OCI-M1 (cell line): ENCODE measurements at places on chromosomes 12 and 14.

DNA sequence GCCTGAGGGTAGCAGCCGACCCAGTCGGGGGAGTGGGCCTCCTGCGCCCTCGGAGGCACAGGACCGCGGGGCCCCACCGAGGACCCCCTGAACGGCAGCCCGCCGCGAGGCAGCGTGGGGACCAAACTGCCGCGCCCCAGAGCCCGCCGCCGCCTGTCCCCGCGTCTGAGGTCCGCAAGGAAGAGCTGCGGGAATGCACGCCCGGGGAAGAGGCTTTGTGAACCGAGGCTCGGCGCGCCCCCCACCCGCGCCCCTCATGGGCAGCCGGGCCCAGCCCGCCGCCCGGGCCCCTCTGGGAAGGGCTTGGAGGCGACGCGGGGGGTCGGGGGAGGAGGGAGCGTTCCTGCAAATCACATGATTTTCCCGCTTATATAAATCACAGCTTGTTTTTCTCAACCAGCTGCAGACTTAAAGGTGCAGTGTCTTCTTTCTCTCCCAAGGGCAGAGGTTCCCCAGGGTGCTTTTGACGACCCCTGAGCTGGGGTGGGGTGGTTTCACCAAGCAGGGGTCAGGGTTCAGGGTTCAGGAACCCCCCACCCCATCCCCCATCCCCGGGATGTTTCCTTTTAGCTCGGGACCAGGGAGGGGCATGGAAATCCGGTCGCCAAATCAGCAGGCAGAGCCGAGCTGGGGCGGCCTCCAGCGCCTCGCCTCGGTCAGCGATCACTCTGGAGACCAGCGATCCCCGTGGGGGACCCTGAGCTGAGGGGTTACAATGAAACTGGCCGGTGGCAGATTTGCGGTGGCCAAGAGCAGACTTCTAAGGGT is 44.7 kb upstream of the ATP23 start:
- DNase-seq, result no peak

- no peak for DNase-seq
Measured at GRCh38 chr12:23655112-23655511, 294.4 kb downstream of the SOX5 start.

GRCh38 chr12:87405918-87406317 is 623.3 kb downstream of the C12orf50 start:
- no peak for DNase-seq

GRCh38 chr14:63039866-63040265 is 5.4 kb downstream of the KCNH5 start:
- DNase-seq, result peak; percentile 10

GRCh38 chr14:23365732-23366425 is 907 bp upstream of the EFS start:
- DNase-seq, result no peak

DNA sequence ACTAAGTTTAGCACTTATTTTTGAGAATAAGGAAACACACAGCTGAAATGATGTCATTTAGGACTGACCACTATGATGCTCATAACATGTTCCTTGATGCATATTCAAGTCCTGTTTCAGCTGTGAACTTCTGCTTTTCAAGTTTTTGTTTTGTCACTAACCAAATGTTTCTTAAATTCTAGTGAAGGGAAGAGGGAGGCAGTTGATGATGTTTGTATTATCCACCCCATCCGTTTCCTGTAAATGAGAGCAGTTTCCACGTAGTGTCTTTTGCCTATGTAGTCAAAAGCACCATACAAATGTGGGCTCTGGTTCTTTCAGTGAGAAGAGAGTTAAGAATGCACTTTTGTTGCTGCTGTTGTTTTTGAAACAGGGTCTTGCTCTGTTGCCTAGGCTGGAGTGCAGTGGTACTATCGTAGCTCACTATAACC is 491.8 kb downstream of the PCNX1 start:
- DNase-seq, result peak; percentile 34

GRCh38 chr12:101616027-101616494 is 21.3 kb downstream of the MYBPC1 start:
- peak; percentile 79 for DNase-seq

- peak; percentile 67 for DNase-seq
Measured at GRCh38 chr14:104094709-104095425, 9.4 kb downstream of the ASPG start.

DNA sequence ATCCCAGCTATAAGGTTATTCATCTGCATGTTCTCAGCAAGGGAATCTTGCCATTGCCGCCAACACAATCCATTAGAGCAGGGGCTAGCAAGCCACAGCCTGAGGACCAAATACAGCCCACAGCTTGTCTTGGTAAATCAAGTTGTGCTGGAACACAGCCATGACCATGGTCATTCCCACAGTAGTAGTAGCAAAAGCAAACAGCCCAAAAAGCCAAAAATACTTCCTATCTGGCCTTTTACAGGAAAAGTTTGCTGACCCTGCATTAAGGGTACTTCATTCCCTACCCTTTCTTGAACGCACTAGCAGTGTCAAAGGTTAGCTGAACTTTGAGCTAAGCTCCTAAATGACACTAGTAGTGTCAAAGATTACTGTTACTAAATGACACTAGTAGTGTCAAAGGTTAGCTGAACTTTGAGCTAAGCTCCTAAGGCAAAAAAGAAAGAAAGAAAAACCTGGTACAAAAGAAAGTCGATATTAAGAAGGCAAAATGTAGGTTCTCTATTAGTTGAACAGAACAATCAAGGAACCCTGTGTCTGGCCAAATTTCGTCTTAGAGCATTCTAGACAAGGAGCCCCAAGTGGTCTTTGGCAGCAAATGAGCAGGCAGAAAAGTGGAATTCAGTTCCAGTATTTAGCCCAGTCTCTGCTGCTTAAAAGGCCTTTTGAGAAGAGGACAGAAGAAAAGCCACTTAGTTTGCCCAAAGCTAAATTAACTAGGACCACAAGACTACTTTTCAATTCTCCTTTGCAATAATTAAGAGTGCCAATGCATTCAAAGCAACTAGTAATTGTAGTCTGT is 67.7 kb downstream of the NT5DC3 start:
- no peak for DNase-seq

DNA sequence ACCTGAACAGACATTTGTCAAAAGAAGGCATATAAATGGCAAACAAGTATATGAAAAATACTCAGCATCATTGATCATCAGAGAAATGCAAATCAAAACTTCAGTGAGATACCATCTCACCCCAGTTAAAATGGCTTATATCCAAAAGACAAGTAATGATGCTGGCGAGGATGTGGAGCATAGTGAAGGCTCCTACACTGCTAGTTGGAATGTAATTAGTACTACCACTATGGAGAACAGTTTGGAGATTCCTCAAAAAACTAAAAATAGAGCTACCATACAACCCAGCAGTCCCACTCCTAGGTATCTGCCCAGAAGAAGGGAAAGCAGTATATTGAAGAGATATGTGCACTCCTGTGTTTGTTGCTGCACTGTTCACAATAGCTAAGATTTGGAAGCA is 146.1 kb downstream of the TGFB3 start:
- DNase-seq, result no peak

DNA sequence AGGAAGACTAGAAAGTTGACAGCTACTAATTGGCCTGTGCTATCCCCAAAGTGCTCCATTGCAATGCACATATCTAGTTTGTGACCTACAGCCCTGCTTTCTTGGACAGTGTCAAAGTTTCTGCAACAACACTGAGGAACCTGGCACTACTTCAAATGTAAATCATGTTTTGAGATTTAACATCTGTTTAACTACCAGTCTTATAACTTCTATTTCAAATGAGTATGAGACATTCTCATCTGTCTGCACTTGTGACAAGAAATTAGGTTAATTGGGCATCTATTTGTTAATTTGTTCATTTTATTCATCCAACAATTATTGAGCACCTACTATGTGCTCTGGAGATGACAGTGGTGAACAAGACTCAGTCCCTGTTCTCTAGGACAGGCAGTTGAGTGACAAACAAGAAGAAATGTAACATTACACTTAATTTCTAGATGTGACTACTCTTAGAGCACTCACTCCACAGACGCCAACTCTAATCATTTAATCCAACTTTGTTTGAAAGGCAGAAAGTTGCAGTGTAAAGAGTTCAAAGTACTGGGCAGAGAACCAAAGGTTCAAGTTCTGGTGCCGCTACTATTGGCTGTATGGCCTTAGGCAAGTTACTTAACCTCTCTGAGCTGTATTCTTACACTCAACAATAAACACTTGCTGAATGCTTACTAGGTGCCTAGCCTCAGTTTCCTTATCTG is 74.8 kb downstream of the HECTD4 start:
- no peak for DNase-seq

GRCh38 chr12:49365542-49365941 is 1.7 kb upstream of the SPATS2 start:
- DNase-seq, result peak; percentile 89

- no peak for DNase-seq
Measured at GRCh38 chr12:66111605-66112004, 18.9 kb downstream of the LLPH start.

DNA sequence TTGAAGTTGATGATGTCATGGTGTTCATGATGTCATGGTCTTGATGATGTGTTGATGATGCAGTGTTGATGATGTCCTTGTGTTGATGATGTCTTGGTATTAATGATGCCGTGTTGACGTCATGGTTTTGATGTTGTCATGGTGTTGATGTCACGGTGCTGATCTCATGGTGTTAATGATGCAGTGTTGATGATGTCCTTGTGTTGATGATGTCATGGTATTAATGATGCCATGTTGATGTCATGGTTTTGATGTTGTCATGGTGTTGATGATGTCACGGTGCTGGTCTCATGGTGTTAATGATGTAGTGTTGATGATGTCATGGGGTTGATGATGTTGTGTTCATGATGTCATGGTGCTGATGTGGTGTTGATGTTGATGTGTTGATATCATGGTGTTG is 48.0 kb upstream of the RIMBP2 start:
- peak; percentile 32 for DNase-seq

DNA sequence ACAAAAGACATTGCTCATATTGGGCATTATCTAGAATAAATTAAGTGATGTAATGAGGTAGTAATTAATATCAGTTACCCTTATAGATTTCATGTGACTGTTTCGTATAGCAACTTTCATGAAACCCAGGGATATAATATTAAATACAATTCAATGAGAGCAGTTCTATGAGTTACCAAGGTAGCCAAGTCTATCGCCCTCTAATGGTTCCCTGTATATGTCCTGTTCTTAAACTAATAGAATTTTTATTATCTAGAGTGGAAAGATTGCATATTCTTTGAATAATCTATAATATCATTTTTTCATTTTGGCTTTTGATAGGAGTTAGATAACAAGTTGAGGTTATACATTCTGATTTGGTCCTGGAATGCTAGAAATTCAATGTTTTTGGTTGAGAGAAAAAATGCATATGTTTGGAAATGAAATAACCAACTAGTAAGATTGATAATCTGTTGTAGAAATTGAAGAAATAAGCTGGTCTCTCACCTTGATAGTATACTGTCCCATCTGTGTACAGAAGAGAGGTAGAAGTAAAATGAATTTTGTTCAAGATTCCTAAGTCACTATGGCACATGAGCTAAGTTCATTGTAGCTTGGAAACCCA is 59.7 kb downstream of the SCFD1 start:
- DNase-seq, result peak; percentile 15

DNA sequence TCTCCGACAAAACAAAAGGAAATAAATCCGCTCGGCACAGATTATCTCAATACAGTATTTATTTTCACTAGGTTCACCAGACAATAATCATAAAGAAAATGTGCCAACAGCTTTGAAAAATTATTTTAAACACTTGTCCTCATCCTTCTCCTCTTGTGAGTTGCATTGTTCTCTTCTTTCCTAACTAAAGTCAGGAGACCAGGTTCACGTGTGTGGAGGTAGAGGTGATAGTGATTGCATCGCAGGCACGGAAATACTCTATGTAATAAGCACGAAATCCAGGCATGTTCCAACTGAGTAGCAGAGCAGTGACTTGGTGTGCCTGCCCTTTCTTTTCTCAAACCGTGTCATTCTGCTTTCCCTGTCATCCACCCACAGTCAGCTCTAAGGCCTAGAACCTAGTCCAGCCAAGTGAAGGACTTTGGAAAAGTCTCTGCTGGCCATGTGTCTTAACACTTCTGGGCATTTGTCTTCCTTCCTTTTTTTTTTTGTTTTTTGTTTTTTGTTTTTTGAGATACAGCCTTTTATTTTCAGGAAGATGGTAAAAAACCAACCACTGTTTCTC is 939 bp upstream of the SEL1L start:
- DNase-seq, result no peak

- no peak for DNase-seq
Measured at GRCh38 chr12:57006809-57007475, 596 bp upstream of the ZBTB39 start.

- no peak for DNase-seq
Measured at GRCh38 chr12:131986361-131986760, 36.6 kb downstream of the EP400 start.

- DNase-seq, result no peak
Measured at GRCh38 chr12:124824195-124824594, 39.5 kb downstream of the SCARB1 start.

- no peak for DNase-seq
Measured at GRCh38 chr14:23544511-23545447, 6.8 kb downstream of the ZFHX2 start.
